ENCODE measurements at places on chromosomes 7 and 10.

DNA sequence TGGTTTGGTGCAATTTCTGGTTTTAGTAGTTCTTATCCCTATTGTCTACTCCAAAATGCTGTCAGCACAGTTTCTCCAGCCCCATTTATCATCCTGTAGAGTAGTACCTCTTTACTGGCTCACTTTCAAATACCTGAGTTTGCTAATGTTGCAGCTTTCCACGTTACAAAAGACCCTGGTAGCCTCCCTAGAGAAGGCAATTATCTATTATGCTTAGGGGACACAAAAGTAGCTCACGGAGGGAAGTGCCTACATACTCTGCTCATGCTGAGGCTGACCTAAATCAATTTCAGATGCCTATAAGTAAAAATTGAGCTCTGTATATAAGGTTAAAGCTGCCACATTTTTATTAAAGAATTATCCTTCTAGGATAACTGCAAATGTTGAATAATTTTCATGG is 603.6 kb downstream of the CNTNAP2 start:
- DNase-seq = no peak

DNA sequence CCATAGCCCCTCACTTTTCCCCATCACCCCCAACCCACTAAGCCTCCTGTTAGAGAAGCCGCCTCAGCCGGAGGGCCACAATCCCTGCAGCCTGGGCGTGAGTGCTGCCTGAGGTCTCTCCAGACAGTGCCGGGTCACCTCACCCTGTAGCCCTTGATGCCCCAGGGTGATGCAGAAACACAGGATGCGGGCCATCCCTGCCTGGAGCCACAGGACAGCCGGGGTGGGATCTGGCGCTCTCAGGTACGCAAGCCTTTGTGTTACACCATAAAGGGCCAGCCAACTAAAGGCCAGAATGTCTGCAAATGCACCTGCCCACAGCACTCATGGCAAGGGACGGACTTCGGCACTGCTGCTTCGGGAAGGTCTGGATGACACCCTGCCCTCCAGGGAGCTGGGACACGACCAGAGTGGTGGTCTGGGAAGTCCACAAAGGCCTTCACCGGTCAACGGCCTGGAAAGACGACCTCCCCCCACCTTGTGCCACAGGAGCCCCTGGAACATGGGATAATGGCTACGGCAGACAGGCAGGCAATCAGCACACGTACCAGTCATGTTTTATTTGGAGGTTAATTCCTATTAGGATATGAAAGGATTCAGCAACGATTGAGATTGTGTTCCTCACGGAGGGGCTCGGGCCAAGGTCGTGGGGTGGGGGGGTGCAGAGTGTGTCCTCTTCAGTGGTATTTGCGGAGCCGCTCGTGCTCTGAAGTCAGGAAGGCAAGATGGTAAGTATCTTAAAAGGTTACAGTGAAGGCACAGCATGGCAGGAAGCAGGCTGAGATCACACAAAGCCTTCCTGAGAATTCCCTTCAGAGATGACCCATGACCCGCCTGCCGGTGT is 8.1 kb downstream of the ATP5MF start:
- no peak for DNase-seq

DNA sequence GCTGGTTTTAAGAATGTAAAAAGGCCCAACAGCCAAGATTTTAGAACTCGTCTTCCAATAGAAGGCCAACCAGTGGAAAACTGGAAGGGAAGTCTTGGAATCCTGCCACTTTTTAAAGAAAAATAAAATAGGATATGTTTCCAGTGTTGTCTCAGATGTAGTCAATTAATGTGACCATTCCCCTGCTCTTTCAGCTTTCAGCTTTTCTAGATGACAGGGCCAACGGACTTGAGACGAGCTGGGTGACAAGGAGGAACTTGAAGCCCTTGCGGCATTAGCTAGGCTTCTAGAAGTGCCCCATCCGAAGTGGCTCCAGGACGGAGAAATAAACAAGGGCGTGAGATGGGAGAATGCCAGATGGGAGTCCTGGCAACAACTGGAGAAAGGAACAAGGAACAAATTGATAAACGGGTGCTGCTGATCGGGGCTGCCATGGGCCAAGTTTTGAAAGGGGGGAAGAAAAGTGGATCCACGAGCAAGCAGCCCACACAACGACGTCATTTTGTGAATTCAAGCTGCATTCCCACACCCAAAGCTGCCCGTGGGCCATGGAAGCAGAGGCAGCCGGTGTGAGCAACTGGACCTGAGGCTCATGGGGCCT is 42.3 kb downstream of the CTBP2 start:
- no peak for DNase-seq

DNA sequence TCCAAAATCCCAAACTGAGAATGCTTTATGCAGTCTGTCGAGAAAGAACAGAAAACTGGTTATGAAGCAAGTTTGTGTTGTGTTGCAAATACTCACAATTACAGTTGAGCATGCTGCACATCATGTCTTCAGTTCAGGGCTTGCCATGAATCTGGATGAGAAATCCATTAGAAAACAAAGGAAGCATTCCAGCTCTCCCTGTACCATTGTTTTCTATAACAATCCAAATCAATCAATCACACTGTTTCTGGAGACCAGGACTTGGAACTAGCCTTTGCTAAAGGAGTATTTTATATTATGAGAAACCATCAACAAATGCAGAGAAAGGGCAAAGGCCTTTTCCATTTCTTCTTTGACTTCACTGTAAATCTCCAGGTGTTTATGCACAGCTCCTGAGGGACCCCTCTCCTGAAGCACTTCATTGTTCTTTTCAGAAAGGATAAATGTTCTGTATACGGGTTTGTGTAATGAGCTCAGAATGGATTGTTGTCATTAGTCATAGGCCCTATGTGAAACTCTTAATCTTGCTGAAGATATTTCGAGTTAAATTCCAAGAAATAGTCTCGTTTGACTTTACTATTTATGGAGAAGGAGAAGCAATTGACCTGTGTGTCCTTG is 364.7 kb upstream of the POM121L12 start:
- no peak for DNase-seq

DNA sequence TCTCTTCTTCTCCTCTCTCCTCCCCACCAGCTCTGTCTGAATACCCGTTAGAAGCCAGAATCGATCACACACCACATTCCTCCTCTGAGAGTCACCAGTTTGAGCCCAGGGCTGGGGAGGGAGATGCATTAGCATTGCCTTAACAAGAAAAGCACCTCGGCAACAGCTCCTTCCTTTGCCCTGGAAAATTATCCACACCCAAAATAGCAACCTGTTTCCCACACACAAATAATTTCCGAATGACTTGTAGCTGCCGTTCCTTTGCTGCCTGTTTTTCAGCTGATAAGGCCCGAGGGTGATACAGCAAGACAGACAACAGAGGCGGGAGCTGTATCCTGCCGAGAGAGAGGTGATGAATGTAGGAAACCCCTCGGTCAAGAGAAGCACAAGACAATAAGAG is 91.3 kb downstream of the CPXM2 start:
- no peak for DNase-seq

GRCh38 chr10:12513003-12513365 is 163.6 kb downstream of the CAMK1D start:
- DNase-seq = no peak

GRCh38 chr10:44827431-44828006 is 83.6 kb upstream of the TMEM72 start:
- no peak for DNase-seq

DNA sequence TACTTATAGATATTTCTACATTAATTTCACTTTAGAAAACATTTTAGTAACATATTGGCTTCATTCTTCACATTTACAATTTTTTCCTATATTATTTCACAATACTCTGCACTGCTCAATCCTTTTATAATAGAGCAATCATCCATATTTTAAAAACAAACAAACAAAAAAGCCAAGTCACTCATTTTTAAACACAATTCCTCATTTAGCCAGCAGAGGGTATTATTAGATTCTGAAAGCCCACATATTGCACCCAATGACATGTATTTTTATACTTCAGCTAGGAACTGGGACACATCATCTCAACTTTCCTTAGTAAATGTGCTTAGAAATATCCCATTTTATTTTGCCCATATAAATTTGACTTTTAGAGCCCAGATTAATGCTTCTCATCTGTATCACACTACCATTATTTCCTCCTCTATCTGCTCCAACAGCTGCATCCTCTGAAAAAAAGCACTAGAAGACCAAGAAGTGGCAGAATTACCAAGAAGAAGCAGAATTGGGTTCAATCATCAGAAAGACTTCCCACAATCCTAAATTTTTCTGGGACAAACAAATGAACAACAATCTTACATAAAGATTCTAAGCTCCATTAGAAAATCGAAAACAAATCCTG is 29.5 kb downstream of the CTNNA3 start:
- peak; percentile 52 for DNase-seq

- no peak for DNase-seq
Observed at GRCh38 chr7:49488573-49488972, 284.9 kb upstream of the VWC2 start.

- no peak for DNase-seq
Observed at GRCh38 chr7:140146574-140146973, 30.2 kb downstream of the KDM7A start.

GRCh38 chr10:128036746-128037543 is 89.3 kb downstream of the MKI67 start:
- no peak for DNase-seq

- no peak for DNase-seq
Observed at GRCh38 chr10:72932259-72933015, 22.2 kb downstream of the PLA2G12B start.

GRCh38 chr10:3723766-3724165 is 61.2 kb downstream of the KLF6 start:
- no peak for DNase-seq

DNA sequence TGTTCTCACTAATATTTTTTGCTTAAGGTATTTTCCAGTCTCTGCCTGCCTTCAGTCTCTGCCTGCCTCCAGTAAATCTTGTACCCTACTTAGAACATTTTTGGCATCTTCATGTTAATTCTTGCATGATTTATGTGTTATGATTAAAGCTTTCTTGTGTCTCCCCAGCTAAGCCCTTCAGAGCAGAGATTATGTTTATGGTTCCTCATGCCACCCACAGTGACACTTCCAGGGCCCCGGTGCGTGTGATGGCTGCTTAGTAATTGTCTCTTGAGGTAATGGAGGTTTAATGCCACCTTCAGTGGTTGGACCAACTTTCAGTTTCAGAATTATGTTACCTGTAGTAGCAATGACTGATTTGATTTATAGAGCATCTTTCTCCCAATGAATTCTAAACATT is 70.6 kb upstream of the MET start:
- DNase-seq = no peak

DNA sequence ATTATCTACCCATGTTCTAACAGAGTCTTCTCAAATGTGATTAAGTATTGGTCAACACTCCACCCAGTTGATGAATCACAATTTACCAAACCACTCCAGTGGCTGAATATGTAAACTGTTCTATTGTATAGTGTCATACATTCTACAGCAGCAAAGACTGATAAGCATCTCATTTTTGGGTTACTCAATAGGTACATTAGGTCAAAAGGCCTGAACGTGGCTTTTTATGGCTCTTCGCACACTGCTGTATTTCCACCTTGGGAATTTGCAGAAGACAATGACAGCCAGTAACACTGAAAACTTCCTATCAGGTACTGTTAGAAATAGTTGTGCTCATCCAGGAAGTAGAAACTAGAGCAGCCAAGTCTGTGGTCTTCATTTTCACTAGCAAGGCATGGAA is 166.9 kb downstream of the GLI3 start:
- DNase-seq = no peak

DNA sequence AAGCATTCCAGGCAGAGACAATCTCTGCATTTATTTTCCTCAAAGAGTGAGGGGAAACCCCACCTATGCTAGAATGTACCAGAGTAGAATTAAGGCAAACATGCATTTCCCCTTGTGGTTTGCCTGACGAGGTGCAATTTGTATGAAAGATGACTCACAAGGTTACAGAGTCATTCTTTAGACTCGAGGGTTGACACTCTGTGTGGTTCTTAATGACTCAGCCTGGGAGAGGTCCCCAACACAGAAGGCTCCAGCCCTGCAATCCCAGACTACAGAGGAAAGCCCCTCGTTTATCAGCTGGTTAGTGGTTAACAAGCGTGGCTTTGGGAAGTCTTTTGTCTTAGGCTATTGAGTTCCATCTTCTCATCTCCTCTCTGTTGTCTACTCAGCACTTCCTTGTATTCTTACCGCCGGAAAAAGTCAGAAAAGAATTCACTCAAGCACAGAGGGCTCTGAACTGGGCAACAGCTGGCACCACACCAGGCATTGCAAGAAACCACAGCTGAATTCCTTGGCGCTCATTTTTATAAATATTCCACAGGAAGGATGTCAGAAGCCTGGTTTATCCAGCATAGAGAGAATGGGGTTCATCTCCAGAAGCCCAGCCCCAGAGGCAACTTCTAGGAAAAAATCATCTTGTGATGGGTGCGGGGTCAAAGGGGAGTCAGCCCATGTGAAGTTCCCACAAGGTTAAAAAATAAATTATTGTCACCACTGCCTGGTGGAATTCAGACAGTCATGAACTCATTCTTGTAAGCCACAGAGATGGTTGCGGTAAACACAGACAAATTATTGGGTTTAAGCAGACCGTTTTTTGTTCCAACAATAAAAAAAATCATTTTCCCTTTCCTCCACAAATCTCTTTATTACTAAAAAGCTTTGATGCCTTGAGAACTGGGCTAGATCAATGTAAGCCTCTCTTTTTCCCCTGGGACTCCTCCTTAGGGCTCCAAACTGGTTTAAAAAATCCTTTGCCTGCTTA is 24.5 kb upstream of the SVIL start:
- peak; percentile 97 for DNase-seq

GRCh38 chr10:6221971-6222751 is 19.4 kb downstream of the PFKFB3 start:
- no peak for DNase-seq

- no peak for DNase-seq
Observed at GRCh38 chr10:124725791-124726190, 18.4 kb downstream of the FAM53B start.

- no peak for DNase-seq
Observed at GRCh38 chr7:41889040-41889439, 186.2 kb upstream of the INHBA start.

GRCh38 chr7:19530261-19530660 is 178.6 kb downstream of the POLR1F start:
- DNase-seq = no peak

DNA sequence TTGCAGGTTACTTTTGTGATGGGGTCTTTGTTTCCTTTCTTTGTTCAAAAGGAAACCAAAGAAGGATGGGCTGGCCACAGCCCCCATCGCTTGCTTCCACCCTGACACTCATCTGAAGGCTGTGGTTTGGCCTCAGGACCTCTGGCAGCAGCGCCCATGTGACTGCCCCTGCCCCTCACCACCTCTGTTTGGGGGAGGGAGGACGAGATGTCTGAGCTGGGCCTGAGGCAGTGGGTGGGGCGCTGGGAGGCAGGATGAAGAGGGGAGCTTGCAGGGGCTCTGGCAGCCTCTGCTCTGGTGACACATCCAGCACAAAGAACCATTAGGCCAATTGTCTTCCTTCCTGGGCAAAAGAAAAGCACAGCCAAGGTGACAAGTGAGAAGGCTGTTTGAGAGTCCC is 15.9 kb upstream of the CHST15 start:
- no peak for DNase-seq

- DNase-seq = no peak
Observed at GRCh38 chr10:85008488-85009184, 680.2 kb downstream of the CCSER2 start.

DNA sequence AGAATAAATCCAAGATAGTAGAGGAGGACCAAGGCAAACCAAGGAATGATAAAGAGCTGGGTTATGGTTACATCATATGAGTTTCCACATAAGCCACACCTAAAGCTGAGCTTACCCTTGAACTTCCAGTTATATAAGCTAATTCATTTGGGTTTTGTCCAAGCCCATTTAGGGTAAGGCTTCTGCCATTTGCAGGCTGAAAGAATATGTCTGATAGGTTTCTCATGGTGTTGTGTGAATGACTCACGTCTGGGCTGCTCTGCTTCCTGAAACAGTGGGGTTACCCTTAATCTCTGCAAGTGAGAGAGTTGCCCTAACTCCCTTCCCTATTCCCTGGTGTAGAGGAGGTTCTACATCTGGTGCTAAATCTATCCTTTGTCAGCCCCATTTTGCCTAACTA is 60.8 kb downstream of the PTTG1IP2 start:
- DNase-seq = no peak
